ENCODE measurements at places on chromosomes 11 and 22.

DNA sequence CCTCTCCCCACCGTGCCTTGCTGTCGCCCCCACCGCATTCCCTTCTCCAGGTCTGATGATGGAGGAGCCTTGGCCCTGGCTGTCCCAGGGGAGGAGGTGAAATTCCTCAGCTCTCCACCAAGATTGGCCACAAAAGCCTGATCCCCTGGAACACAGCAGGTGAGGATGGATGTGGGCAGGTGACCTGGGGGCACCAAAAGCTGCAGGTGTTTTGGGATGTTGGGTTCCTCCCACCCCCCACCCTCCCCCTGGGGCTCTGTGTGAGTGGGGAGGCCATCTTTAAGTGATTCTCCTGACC, 639 bp downstream of the TRIOBP start:
- DNase-seq, result no peak

GRCh38 chr11:2406451-2406850, 5.9 kb downstream of the TSSC4 start:
- no peak for DNase-seq

DNA sequence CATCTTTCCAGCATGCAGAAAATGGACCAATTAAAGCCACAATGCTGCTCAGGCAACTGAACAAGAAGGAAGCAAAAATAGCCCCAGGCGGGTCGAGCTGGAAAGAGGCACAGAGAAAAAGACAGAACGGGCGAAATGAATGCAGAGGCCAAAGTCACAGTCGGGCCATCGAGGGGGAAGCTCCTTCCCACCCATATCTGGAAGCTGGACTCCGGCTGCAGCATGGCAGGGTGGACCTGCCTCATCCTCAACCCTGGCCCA, 58.6 kb upstream of the PRDM11 start:
- DNase-seq, result no peak

GRCh38 chr11:65709661-65710060, 2.4 kb upstream of the KAT5 start:
- DNase-seq, result no peak

DNA sequence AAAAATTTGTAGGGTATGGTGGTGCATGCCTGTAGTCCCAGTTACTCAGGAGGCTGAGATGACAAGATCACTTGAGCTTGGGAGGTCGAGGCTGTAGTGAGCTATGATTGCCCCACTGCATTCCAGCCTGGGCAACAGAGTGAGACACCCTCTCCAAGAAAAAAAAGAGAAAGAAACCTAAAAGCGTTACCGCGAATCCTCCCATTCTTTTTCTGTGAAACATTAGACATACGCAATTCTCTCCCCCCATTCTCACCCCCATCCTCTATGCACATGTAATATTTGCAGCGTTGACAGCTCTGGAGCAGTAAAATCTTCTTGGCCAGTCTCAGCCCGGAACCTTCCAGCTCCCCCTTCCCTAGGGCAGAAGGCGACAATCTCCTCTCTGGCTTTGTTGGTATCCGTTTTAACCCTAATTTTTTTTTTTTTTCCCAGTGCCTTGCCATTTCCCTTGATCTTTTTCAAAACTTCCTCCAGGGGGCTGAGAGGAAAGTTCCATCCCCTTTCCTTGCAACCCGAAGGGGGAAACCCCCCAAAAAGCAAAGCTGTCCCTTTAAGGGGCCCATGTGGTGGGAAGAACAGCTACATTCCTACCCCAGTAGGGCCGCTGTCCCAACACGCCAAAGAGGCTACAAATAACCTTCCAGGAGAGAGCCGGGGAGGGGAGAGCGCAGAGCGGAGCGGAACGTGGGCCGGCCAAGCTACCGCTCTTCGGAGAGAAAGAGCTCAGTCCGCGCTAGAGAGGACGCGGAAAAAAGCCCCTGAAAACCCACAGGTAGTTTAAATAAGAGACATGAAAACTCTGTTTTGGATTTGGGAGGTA, 1.9 kb downstream of the LRP4 start:
- DNase-seq, result no peak

DNA sequence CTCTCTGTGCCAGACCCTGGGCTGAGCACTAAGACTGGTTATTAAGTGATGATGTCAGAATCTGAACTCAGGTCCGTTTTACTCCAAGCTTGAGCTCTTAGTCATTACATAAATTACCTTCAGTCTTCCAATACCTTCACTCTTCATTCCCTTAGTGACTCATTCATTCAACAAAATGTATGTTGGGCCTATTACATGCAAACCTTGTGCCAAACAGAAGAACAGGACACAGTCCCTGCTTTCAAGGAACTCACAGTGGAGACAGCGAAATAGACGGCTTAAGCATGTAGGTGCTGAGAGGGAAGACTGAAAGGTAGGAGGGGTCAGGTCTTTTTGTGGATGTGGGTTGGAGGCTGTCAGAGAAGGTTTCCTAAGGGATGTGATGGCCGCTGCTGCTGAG, 3.3 kb downstream of the KCTD14 start:
- DNase-seq, result no peak
